Natural killer cell (primary cell): ENCODE measurements at places on chromosomes 11 and 22. TPM values are rescaled to one million over a fixed set of nuclear protein-coding genes. Genes with fewer than 3 reads are reported as not detected.
A peak's percentile ranks its signal among the peaks of the same experiment; 100 is the strongest.

GRCh38 chr11:43458486-43458885, 99.8 kb downstream of the TTC17 start:
- H3K36me3 ChIP-seq = peaks cover 53% of the 10 kb centered on the region
- no peaks in the 10 kb centered on the region for H3K27me3 ChIP-seq

DNA sequence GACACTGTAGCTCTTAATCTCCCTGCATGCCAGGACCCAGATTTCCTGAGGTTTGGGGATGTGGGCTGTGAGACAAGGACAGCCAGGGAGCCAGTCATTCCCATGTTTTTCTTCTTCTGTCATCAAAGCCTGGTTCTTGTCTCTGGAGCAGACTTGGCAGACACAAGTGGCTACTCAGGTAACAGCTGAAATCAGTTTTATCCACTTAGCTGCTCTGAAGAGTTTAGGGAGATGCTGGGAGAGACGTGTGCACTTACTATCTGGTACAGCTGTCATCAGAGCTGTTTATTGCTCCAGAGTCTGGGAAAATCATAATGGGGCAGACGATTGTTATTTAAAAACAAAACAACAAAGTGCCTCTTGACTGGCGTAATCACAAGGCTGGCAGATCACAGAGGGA, 56.6 kb downstream of the CSNK2A3 start:
- H3K27ac ChIP-seq = no peak overlapping the region
- H3K27me3 ChIP-seq = no peaks in the 10 kb centered on the region
- H3K4me1 ChIP-seq = no peaks in the 10 kb centered on the region
- no peak overlapping the region for H3K4me3 ChIP-seq

GRCh38 chr11:116727990-116728389, 44.8 kb downstream of the BUD13 start:
- no peaks in the 10 kb centered on the region for H3K36me3 ChIP-seq
- H3K4me3 ChIP-seq = no peak overlapping the region
- no peak overlapping the region for H3K27ac ChIP-seq
- peaks cover 6% of the 10 kb centered on the region for H3K4me1 ChIP-seq
- no peak for DNase-seq

DNA sequence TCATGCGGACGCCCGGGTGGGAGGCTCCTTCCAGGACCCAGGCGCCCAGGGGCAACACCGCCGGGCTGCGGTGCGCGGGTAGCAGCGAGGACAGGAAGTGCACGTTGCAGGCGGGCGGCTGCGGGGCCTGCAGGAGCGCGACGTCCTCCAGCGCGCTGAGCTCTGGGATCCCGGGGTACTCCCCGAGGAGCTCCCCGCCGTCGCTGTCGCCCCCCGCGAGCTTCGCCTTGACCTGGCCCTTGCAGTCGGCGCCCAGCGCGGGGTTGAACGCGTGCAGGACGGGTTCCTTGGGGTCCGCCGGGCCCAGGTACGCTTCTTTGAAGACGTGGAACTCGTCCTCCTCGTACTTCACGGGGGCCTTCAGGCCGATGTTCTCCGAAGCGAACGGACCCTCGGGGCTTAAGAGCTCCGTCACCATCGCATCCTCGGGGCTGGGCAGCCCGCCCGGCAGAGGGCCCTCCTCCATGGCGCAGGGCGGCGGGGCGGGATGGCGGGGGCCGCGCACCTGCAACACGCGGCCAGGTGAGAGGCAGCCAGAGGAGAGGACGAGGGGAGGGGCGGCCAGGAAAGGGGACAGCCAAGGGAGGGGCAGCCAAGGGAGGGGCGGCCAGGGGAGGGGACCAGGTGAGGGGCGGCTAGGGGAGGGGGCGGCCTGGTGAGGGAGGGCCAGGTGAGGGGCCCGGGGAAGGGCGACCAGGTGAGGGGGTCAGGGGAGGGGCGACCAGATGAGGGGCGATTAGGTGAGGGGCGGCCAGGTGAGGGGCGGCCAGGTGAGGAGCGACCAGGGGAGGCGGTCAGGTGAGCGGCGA, 921 bp downstream of the TESMIN start:
- no peak overlapping the region for H3K27ac ChIP-seq
- peaks cover 11% of the 10 kb centered on the region for H3K4me1 ChIP-seq
- no peak overlapping the region for H3K4me3 ChIP-seq
- H3K27me3 ChIP-seq = no peaks in the 10 kb centered on the region
- no peaks in the 10 kb centered on the region for H3K36me3 ChIP-seq

- no peak overlapping the region for H3K27ac ChIP-seq
- H3K4me1 ChIP-seq = no peaks in the 10 kb centered on the region
- H3K27me3 ChIP-seq = no peaks in the 10 kb centered on the region
- no peaks in the 10 kb centered on the region for H3K36me3 ChIP-seq
Measured at GRCh38 chr11:128412847-128413791, 174.2 kb downstream of the ETS1 start.

DNA sequence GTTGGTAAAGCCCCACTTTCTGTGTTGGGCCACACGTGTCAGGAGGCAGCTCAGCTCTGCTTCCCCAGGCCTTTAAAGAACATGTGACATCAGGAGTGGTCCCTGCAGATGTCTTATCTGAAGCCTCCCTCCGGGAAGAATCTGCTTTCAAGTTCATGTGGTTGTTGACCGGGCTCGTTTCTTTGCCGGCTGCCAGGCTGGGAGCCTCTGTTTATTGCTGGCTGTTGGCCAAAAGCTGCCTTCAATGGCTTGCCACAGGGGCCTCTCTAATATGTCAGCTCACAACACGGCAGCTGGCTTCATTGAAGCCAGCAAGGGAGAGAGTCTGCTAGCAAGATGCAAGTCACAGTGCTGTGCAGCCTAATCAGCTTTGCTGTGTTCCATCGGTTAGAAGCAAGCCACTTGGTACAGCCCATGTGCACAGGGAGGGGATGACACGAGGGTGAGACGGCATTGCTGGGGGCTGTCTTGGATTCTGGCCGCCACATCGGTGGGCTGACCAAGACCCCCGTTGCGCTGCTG, 14.6 kb downstream of the MRGPRF start:
- no peaks in the 10 kb centered on the region for H3K36me3 ChIP-seq
- no peak overlapping the region for H3K4me3 ChIP-seq
- no peaks in the 10 kb centered on the region for H3K27me3 ChIP-seq
- H3K4me1 ChIP-seq = peaks cover 25% of the 10 kb centered on the region
- no peak for DNase-seq

- peaks cover 25% of the 10 kb centered on the region for H3K4me1 ChIP-seq
- peaks cover 10% of the 10 kb centered on the region for H3K27me3 ChIP-seq
- DNase-seq = no peak
- H3K27ac ChIP-seq = no peak overlapping the region
- H3K4me3 ChIP-seq = no peak overlapping the region
Measured at GRCh38 chr11:61756452-61757212, 4.2 kb downstream of the MYRF start.

- peak; percentile 52 for DNase-seq
- H3K4me3 ChIP-seq = peak overlapping the region; percentile 95
- no peaks in the 10 kb centered on the region for H3K27me3 ChIP-seq
- peaks cover 4% of the 10 kb centered on the region for H3K36me3 ChIP-seq
Measured at GRCh38 chr11:46616551-46617133, 385 bp downstream of the HARBI1 start.

- DNase-seq = no peak
- H3K4me1 ChIP-seq = no peaks in the 10 kb centered on the region
- no peaks in the 10 kb centered on the region for H3K36me3 ChIP-seq
- H3K27me3 ChIP-seq = no peaks in the 10 kb centered on the region
Measured at GRCh38 chr22:26889802-26890201, 232.4 kb downstream of the MIAT start.

DNA sequence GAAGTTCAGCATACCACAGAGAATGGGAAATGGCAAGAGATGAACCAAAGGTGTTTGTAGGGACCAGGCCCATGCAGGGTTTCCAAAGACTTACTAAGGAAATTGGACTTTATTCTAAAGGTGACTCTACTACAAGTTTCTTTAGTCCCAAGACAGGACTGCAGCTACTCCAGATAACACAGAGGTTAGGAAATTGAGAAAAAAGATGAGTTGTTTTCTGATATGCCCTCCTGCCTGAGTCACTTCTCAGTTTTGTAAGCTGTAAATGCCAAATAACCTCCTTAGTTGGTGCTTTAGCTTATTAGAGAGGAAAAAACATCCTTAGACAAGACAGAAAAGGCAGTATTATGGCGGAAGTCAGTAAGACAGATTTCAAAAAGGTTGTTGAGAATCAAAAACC, 95.9 kb downstream of the C11orf58 start:
- DNase-seq = no peak
- no peaks in the 10 kb centered on the region for H3K27me3 ChIP-seq
- no peaks in the 10 kb centered on the region for H3K4me1 ChIP-seq
- no peaks in the 10 kb centered on the region for H3K36me3 ChIP-seq

GRCh38 chr11:134637091-134638015, 225.3 kb upstream of the B3GAT1 start:
- DNase-seq = no peak
- no peak overlapping the region for H3K27ac ChIP-seq
- H3K27me3 ChIP-seq = no peaks in the 10 kb centered on the region
- no peaks in the 10 kb centered on the region for H3K36me3 ChIP-seq
- H3K4me3 ChIP-seq = no peak overlapping the region

- H3K4me1 ChIP-seq = peaks cover 8% of the 10 kb centered on the region
- H3K4me3 ChIP-seq = no peak overlapping the region
- no peak for DNase-seq
- H3K27ac ChIP-seq = no peak overlapping the region
- no peaks in the 10 kb centered on the region for H3K27me3 ChIP-seq
Measured at GRCh38 chr11:122578171-122578825, 77.2 kb upstream of the UBASH3B start.

- no peak for DNase-seq
- no peaks in the 10 kb centered on the region for H3K27me3 ChIP-seq
- H3K27ac ChIP-seq = no peak overlapping the region
- no peak overlapping the region for H3K4me3 ChIP-seq
- no peaks in the 10 kb centered on the region for H3K4me1 ChIP-seq
- no peaks in the 10 kb centered on the region for H3K36me3 ChIP-seq
Measured at GRCh38 chr11:35610631-35611030, 7.6 kb upstream of the FJX1 start.

- peaks cover 60% of the 10 kb centered on the region for H3K4me1 ChIP-seq
- no peak for DNase-seq
- H3K36me3 ChIP-seq = peaks cover 6% of the 10 kb centered on the region
- H3K27me3 ChIP-seq = no peaks in the 10 kb centered on the region
- H3K4me3 ChIP-seq = no peak overlapping the region
Measured at GRCh38 chr11:2309251-2310072, 7.6 kb downstream of the TSPAN32 start.

The SLC22A9 gene
- not detected for total RNA-seq

The SGSM1 gene
- total RNA-seq = 15.4 TPM

The TMEM45B gene
- not detected for total RNA-seq

The CSTF3 gene
- total RNA-seq = 10.9 TPM

The VWCE gene
- total RNA-seq = 0.61 TPM

The UPK3A gene
- total RNA-seq = not detected

The KRTAP5-1 gene
- total RNA-seq = not detected

The DDTL gene
- total RNA-seq = not detected

The B3GAT1 gene
- total RNA-seq = 78.4 TPM
